ENCODE measurements at places on chromosomes 11 and 22. TPM values are rescaled to one million over a fixed set of nuclear protein-coding genes. Genes with fewer than 3 reads are reported as not detected.

The OTOG gene
- total RNA-seq: not detected

The GNAZ gene
- 0.89 TPM for total RNA-seq

The SLC36A4 gene
- 18.0 TPM for total RNA-seq

The PAX6 gene
- total RNA-seq: 0.46 TPM

The MN1 gene
- 0.14 TPM for total RNA-seq

The POLR3H gene
- total RNA-seq: 15.6 TPM

The IFITM2 gene
- 542 TPM for total RNA-seq

The CARNS1 gene
- 3.8 TPM for total RNA-seq

The SCN2B gene
- not detected for total RNA-seq

The PGR gene
- not detected for total RNA-seq

The RHOG gene
- 196 TPM for total RNA-seq

DNA sequence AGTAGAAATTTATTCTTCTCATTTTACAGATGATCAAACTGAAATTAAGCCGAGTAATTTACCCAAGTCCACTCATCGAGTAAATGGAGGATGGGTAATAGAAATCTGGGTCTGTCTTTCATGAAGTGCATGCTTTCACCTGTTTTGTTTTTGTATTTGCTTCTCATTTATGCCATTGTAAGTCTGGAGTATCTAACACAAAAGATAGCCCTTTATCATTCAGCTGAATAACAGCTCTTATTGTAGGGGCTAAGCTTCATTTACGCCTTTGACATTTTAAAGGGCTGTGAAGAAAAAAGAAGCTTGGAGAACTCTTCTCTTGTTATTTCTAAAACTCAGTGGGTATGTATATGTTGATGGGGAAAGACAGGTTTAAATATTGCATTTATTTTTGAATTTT is 1196.2 kb upstream of the TENM4 start:
- DNase-seq: no peak

DNA sequence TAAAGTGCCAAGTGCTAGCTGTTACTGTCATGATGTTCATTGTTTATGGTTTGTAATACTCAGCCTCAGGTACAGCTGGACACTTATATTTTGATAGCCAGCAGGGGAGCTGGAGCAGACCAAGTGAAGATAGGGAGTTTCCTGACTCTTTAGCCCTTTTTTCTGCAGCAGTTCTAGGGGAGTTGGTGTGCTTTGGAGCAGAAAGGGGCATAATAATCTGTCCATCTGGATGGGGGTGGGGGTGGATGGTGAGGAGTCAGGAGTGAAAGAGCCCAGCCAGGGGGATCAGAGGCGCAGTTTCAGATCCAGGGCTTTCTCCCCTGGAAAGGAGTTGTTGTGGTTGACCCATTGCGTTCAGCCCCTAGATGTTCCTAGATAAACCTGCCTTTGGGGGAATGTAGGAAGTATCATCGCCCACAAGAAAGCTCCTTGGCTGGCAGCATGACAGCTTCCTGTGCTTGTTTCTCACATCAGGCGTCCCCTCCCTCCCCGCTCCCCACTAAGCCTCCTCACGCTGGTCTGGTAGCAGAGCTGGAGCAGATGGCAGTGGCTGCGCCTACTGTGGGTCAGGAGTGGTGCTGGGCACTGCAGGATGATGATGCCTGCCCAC is 41.9 kb downstream of the MED15 start:
- peak; percentile 54 for DNase-seq

DNA sequence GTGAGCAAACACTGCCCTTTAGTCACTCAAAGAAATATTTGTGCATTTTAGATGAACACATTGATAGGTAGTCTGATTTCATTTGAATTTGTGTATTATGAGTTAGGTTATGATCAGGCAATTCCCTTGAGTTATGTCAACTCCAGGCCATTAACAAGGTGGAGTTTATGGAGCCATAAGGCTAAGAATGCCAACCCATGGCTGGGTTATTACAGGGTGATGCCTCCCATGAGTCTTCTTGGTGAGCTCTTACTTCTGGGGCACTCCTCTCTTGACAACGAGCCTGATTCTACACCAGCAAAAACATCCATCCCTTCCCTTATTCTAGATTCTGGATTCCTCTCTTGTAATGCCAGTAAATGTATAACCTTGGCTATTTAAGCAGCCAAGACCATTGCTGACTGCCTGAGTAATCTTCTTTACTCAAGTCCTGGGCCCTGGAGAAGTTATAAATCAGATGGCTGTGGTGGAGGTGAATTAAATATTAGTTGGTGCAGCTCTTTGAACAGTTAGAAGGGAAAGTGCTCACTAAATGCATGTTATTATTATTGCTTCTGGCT is 645.7 kb upstream of the TENM4 start:
- DNase-seq: no peak

DNA sequence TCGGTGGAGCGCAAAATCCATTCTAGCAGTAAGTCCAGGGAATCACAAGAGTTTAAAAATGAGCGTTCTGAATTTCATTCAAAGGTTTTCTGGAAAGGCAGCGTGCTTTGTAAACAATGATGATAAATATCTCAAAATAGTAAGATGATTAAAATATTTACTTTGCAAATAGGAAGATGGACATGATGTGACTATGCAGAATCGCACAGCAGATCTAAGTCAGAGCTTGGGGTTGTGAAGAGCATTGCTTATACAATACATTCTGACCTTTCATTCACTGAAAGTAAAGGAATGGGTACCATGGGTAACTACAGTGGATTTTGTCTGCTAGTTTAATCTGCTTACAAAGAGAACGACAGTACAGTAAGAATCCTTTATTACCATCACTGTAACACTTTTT is 77.5 kb downstream of the PPP6R3 start:
- no peak for DNase-seq

GRCh38 chr11:113247221-113247620 is 67.2 kb upstream of the TTC12 start:
- DNase-seq: no peak

DNA sequence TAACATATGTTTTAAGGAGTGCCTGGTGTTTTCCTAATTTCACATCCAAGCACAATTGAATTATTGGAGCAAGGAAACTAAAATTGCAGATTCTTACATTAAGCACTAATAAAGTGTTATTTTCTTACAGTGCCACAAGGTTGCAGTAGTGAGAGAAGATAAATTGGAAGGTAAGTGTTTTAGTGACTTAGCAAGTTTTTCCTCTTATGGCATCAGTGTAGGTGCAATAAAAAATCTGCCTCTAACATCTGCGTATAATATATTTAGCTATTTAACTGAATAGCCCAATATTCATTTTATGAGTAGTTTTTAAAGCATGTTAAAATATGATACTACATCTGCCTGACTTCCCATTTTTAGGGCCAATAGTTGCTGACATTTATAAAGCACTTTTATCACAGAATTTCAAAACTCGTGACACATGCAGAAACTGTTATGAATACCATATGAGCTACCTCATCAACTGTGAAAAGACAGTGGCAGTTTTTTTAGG is 19.0 kb downstream of the POLD3 start:
- DNase-seq: no peak

GRCh38 chr11:114346709-114347141 is 50.5 kb downstream of the NNMT start:
- DNase-seq: no peak

DNA sequence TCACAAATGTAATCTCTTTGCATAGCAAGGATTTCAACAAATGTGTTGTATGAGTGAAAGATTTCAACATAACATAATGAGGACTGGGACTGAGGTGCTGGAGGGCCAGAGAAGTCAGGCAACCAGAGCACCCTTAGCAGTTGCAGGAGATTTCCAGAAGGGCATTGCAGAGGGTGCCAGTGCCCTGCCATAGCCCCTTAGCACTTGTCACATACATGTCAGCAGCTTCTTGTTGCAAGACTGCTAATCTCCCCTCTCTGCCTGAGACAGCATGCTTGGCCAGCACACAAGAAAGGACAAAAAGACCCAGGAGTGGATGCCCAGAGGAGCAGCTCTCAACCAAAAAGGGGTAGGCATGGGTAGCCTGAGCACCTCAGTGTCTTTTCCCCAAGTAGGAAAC is 43.2 kb downstream of the BBOX1 start:
- no peak for DNase-seq

Measured in activated T-cell treated with anti-CD3 and anti-CD28 coated beads, Interleukin-2, amount 50 U/mL, for 72 hours (primary cell).